Stimulated activated CD8-positive, alpha-beta memory T cell treated with anti-CD3 and anti-CD28 coated beads, Interleukin-12 subunit alpha, Interleukin-12 subunit beta, amount 100 ng/mL, for 1 hour (primary cell): ENCODE measurements at places on chromosomes 11 and 22.
A peak's percentile ranks its signal among the peaks of the same experiment; 100 is the strongest.

DNA sequence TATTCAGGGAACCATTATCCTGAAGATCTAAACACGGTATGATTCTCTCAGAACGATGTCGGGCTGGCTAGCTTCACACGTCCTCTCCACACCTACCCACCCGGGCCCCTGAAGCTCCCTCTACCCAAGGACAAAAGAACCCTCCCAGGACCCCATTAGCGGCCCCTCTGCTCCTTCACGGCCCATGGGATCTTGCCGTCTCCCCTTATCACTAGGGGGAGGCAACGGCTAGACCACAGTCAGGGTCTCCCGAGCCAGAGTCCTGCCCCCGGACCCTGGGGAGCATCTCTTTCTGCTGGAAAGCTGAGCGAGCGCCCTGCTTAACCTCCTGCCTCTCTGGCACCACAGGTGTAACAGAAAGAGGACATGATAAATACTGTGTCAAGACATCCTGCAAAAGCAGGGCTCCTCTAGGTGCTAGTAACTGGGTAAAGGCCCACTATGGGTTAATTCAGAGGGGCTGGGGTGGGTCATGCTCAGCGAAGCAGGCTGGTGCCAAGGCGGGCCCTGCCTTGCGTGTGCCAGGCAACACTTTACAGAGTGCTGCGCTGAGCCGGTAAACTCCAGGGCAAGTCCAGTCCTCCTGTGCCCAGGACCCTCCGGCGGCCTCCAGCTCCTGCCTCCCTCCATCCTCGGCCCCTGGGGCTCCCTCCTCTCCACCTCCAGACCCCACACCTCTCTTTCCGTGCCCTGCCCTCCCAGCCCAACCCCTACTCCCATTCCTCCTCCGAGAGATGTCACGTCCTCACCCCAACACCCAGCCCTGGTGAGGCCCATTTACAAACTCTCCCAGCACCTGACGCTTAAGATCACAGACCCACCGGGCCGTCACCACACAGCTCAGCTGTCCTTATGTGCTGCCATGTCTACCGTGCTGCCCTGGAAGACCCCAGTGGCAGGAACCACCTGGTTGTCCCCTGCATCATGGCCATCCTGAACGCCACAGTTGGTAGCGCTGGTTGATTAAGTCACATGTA is 3.0 kb downstream of the TOLLIP start:
- no peak for DNase-seq

- no peak for DNase-seq
These were observed 9.2 kb downstream of the BAD start for GRCh38 chr11:64275031-64275800.

- no peak for DNase-seq
These were observed 3.2 kb downstream of the LRRC4C start for GRCh38 chr11:41456269-41456668.

GRCh38 chr11:13535819-13536218 is 40.0 kb upstream of the PTH start:
- no peak for DNase-seq

DNA sequence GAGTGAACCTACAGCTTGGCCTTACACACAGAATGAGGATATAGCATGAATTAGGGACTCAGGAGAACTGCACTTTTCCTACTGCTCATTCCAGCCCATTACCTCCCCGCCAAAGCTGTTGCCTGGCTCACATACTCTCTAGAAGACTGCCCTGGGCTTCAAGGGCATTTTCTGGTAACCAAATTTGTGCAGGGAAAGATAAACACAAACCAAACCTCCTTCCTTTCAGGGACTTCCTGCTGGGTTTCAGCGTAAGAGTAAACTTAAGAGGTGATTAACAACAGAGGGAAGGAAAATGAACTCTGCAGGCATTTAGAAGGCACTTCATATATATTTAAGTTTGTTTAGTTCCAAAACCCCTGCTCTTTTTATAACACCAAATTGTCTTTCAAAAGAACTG is 194.9 kb downstream of the SWAP70 start:
- no peak for DNase-seq

DNA sequence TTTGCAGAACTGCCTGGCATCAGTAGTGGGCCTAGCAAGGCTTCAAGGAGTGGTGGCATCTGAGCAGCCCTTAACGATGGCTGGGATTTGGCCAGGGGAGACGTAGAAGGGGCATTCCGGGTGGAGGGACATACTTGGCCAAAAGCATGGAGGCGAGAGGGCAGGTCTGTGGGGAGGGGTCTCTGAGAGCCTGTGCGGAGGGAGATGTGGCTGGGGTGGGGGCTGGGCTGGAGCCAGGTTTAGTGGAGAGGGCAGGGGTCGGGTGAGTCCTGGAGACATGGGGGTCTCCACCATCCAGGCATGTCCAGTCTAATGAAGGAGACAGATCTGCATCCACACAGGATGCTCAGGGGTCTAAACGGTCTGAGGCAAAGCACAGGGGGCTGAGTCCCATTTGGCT is 34.4 kb upstream of the WNT11 start:
- no peak for DNase-seq

GRCh38 chr22:24140357-24140756 is 40.9 kb upstream of the SUSD2 start:
- DNase-seq: no peak

DNA sequence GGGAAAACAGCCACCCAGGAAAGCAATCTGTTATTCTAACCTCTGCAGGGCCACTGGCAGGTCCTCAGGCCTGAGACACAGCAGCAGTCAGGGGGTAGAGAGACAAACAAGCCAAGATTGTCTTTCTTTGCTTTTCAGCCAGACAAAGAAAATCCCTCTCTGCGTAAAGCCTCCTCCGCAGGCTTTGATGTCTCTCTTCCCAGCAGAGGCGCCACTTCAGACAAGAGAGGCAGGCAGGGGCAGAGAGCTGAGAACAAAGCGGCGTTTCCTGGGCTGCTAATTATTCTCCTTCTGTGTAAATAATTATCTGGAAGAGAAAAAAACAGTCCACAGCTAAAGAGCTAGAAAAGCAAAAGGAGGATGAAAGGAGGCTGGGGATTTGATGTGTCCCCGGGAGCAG is 102.7 kb upstream of the SEZ6L start:
- no peak for DNase-seq

GRCh38 chr11:3840004-3840869 is 522 bp downstream of the RHOG start:
- no peak for DNase-seq

DNA sequence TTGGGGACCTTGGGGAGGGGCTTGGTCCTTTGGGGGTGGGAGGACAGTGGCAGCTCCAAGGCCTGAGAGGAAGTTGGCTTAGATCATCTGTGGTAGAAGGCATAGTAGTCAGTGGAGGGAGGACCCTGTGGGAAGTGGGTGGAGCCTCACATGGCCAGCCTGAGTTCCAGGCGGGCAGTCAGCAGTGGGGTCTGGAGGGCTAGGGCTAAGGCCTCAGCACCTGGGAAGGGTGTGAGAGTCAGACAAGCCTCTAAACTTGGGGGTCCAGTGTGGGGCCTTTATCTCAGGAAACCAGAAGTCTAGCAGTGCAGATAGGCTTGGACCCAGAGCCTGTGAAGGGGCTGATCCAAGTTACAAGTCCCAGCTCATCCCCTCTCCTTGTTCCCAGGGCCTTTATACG is 4.0 kb downstream of the NLRX1 start:
- no peak for DNase-seq

GRCh38 chr11:84526250-84526649 is 1100.9 kb downstream of the DLG2 start:
- DNase-seq: no peak

DNA sequence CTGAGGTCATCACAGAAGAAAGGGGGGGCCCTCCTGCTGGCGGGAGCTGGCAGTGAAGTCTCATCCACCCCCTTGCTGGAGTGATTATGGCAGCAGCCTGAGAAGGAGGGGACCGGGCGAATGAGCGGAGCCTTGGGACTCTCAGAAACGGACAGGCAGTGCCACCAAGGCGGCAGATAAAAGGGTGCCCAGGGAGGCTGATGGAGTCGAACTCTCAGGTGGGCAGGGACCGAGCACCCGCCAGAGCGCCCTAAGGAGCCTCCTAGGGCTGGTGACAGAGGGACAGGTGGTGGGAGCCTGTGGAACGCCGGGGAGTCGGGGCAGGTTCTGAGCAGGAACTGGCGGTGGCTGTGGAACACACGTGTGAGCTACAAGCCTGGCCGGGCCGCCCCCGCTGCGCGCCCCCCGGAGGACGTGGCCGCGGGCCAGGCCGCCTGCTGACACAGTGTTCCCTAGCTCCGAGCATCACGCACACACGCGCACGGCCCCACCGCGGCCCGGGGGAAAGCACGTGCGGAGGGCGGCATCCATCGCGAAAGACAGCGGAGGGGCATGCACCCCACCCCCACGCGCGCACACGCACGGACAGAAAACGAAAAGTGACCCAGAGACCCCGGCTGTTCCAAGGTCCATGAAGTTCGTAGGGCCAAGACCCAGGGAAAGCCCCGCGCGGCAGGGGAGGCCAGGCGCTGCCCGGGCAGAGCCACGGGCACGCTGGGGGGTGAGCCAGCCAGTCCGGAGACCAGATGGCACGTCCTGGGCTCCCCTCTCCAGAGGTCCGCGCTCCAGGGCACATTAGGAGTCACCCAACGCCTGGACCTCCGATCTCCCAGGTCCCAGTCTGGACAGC is 1.0 kb downstream of the VWCE start:
- DNase-seq: no peak

DNA sequence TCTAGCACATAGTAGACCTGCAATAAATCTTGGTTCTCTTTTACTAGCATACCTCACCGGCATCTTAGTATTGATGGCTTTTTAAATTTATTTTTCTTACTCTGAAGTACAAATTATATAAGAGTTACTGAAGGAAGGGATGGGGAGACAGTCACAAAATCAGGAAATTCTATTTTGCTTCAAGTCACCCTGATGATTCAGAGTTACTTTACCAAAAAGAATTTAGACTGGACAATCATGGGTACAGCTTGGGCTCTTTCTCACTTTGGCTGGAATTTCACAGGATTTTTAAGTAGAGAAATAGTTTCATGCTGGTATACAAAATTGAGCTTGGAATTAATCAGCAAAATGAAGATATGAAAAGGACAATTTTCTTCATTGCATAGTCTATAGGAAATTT is 919.2 kb downstream of the METTL15 start:
- DNase-seq: no peak

- DNase-seq: no peak
These were observed 576 bp downstream of the TMEM258 start for GRCh38 chr11:61791737-61792309.

DNA sequence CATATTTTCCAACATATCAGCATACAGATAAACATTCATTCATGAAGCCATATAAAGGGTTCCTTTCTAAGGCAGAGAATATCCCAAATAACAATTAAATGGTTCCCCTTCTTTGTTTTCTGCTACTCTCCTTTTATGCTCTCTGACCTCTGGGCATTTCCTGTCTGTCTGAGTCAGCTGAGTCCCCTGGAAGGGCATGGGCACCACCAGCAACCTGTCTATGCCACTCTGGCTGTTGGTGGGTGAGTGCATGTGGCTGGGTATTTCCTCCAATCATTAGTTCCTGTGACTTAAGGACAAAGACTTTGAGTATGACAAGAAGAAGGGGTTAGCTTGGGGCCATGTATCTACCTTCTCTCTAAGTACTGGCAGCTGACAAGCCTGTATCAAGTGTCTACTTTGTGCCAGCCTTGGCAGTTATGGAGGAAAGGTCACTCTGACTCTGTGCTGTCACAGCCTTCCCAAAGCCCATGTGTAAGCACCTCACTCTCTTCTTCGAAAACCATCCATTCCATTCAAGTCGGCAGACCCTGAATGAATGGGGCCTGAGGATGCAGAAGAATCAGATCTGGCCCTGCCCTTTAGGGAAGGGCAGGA is 86.3 kb upstream of the PHOX2A start:
- DNase-seq: no peak

DNA sequence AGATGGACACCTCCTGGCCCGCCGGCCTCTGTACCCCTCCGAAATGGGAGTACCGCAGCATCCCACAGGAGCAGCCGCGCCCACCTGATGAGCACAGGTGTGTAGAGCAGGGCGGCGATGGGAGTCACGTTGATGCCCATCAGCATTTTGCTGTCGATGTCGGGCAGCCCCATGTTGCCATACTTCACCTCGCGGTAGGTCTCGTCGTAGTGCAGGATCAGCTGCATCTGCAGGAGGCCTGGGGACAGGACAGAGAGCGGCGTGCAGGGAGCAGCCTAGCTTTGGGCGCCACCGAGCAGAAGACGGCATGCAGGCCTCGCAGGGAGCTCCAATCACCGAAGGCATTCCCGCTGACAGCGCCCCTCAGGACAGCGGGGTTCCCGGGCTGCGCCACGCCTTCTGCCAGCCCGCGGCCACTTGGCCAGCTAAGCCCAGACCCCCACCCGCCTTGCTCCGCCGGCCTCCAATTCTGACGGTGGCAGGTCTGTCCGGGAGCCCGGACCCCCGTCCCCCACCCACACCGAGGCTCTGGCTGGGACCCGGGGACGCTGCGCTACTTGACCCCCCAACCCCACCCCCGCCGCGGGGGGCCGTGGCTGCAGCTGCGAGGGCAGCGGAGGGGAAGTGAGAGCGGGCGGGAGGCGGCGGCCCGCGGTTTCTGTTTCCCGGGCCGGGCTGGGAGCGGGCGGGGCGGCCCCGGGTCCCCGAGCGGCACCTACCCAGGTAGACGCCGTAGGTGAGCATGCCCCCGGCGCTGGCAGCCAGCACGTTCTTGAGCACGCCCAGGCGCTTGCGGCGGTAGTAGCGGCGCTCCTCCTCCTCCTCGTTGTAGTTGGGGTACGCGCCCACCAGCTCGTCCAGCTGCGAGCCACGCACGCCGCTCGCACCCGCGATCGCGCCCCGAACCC is 705 bp downstream of the UNC93B1 start:
- DNase-seq: peak; percentile 35

DNA sequence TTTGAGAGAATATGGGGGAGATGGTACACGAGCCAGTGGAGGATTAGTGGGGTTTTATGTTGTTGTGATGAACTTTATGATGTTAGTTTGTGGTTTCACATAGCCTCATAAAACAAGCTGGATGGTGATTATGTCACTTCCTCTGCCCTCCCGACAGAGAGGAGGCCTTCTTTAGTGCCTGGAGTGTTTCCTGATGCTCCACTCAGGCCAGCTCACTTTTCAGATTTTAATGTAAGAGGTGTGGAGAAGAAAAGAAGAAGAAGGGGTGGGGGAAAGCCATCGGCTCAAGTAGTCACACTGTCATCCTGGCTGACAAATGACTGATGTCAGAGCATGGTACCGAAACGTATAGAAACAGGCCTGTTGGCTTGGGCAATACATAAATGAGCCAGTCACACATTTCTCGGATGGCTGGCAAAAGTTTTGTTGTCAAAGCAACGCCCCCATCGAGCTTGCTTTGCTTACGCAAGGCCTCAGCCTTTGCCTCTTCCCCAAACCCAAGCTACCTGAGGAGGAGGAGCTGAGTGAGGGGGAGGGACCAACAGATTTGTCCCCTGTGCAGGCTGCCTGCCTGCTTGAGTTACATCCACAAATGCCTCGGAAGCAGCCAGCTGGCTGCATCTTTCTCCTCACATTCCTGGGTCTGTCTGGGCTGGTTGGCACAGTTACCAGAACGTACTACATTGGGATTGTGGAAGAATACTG is at the start of gene HEPHL1:
TSS of gene HEPHL1 (plus strand) at position 578 of the 705 bp plus-strand sequence. CDS start at position 593, 15 bp downstream.
- no peak for DNase-seq

DNA sequence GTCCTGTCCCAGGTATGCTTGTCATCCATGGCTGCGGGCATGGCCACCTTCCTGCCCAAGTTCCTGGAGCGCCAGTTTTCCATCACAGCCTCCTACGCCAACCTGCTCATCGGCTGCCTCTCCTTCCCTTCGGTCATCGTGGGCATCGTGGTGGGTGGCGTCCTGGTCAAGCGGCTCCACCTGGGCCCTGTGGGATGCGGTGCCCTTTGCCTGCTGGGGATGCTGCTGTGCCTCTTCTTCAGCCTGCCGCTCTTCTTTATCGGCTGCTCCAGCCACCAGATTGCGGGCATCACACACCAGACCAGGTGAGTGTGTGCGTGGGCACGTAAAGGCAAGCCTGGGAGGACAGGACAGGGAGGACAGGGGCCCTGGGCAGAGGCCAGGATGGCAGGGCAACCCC is 42.4 kb downstream of the SLCO2B1 start:
- DNase-seq: no peak
